D341Med (cell line): ENCODE measurements at places on chromosomes 7 and 10.

DNA sequence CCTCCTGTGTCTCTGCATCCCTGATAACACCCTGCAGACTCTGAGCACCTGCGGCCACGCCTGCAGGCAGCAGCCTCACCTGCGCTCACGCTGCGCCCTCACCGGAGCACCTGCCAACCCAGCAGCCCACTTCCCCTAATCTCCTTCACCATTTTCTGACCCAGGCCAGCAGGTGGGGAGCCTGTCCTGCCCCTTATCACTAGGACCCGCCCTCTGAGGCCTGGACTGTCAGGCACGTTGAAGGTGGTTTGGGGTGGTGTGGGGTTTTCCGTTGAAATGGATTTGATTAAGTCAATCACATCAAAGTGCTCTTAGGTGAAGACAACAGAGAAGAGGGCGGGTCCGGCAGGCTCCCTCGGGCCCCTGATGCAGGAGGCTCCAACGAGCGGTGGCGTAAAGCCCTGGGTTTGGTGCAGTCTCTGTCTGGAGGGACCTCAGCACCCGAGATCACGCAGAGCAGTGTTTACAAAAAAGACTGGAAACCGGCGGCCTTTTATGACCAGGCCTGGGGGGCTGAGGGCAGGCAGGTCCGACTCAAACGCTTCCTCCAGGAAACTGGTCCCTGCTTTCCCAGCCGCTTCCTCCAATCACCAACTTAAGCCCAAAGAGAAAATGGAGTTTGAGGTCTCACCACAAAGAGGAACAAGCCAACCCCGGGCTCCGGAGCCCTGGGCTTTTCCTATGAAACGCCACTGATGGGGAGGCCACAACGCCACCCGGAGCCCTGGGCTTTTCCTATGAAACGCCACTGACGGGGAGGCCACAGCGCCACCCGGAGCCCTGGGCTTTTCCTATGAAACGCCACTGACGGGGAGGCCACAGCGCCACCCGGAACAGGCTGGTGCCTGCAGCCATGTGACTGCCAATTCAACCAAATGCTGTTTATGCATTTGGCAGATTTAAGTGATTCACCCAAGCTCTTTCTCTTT, 45.5 kb downstream of the DPYSL4 start:
- DNase-seq, result no peak

DNA sequence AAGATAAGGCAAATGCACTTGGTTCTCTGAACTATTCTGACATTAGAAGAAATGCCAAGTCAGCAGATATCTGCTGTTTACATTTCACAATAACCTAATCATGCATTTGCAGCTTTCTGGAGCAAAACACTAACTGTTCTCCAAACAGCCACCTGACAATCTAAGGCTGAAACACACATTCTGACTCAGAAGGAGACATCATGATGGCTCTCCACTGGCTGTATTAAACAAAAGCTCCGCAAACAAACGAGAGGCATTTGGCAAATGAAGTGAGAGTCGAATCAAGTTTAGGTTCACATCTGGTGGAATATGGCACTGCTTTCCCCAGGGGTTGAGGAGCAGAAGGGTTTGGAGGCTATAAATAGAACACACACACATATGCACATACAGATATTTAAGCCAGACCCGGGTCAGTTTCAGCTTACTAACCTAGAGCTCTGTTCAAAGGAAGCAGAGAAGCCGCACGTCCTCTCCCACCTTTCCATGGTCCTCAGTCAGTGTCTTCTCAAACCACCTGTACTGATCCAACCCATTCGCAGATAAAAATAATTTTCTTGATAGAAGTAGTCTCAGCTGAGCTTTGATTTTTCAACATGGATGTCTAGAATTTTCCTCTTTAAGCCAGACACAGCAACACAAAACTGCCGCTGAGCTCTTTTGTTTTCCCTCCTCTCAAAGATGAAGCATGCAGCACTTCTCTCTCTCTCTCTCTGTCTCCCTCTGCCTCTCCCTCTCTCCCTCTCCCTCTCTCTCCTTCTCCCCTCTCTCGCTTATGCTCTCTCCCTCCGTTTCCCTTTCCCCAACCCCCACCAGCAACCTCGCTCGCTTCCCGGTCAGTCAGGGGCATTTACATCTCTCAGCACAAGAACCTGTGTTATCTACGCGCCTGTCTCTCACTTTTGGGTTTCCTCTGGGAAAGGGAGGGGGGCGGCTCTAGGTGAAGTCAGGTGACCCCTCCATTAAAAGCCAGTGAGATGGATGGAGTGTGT, 682.8 kb downstream of the MAGI2 start:
- no peak for DNase-seq

- no peak for DNase-seq
These were observed 38.3 kb upstream of the PRKAR1B start for GRCh38 chr7:765383-765782.

DNA sequence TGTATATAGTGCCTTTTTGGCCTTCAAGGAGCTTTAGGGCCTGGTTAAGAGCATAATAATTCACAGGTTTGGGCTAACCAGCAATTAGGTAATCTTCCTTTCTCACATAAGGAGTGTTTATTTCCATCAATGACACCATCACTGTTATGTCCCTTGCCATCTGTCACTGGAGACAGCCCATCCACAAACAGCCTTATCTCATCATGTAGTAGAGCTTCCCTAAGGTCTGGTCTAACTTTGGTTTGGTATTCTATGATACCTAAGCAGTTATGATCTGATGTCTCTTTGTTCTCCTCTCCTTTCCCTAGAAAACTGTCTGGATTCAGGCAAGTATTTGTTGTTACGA, 26.4 kb downstream of the MAPK8 start:
- DNase-seq, result no peak

DNA sequence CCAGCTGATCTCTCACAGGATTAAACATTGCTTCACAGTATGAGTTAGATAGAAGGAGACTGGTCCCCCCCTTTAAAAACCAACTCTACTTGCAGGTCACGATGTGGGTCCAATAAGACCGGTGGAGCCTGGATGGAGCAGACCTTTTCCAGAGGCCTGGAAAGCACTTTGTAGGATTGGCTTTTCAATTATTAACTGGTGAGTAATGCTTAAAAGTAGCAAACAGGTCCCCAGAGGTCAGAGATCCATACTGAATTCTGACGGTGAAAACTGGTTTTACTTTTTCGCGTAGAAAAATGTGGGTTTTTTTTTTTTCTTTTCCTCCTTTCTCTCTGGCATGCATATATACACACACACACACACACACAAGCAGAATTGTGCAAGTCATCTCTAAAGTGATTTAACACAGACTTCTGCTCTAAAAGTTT, 74.9 kb upstream of the OGDHL start:
- DNase-seq, result no peak
